ENCODE measurements at places on chromosomes 4 and X.

DNA sequence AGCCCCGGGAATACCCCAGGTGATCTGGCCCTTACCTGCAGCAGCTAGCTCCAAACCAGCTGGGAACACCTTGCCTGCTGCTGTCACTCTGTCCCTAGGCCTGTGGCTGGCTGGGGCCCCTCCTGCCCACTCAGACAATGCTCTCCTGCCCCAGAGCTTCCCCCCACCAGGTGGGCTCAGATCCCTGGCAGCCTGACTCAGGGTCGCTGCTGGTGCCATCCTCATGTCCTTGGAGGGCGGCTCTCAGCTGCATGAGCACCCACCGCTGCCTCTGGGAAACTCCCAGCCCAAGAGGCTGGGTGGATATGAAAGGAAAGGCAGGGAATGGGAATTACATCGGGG lies 15.8 kb downstream of the C4orf50 start:
- no peak for DNase-seq

- no peak for DNase-seq
These were observed 59.5 kb upstream of the KDR start for GRCh38 chr4:55184600-55185523.

- DNase-seq, result no peak
These were observed 5.4 kb downstream of the UGT2B4 start for GRCh38 chr4:69490271-69490670.

DNA sequence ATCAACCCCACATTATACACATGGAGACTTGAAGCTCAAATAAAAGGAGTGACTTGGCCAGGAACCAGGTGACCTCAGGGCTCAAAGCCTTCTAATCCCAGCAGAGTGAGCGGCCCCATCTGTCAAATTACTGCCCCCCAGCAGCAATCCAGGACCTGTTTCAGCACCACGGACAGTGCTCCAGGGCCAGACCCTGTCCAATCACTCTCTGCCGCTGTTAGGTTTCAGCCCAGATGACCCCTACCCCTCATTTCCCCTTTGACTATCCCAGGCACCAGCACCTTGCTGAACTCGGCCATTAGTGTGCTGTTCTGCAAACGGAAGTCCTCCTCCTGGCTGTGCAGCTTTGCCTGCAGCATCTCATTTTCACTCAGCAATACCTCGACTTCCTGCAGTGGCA lies 5.1 kb downstream of the GRIPAP1 start:
- DNase-seq, result no peak

DNA sequence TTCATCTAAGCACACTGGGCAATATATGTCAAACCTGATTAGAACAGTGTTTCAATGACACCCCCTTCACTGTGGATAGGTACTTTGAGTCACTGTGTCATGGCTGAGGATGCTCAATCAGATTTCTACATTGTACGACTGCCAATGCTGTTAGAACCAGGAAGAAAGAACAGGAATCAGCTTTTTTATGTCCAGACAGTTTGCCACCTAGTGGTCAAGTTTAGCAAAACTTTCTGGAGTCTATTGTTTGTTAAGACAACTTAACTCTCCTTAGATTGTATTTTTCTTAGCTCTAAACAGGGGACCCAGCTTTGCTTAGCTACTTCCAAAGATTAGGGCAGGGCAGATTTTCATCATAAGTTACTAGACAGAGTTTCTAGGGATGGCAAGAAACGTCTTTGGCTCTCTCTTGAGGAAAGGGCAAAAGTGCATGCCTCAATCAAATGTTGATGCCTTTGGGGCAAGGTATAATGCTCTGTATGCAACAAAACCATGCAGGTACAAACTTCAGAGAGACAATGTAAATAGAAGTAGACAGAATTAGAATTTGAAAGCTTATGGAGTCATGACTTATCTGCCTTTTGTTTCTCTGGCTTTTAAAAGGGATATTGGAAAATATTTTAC lies 40.5 kb upstream of the BMP3 start:
- DNase-seq, result no peak

- no peak for DNase-seq
These were observed 2268.3 kb downstream of the ARAP2 start for GRCh38 chr4:33975995-33976394.
